Activated naive CD8-positive, alpha-beta T cell treated with anti-CD3 and anti-CD28 coated beads, Interleukin-2, amount 10 ng/mL, durations not matched to agents 7 days and 5 days (primary cell): ENCODE measurements at places on chromosomes 4 and X. TPM values are rescaled to one million over a fixed set of nuclear protein-coding genes. Genes with fewer than 3 reads are reported as not detected.

BBS12 gene
- 2.7 TPM for total RNA-seq

GLRB gene
- not detected for total RNA-seq

NALF2 gene
- total RNA-seq = not detected

PTCHD1 gene
- not detected for total RNA-seq

PGAM4 gene
- total RNA-seq = not detected

GRCh38 chr4:141179474-141180373, 41.0 kb upstream of the ZNF330 start:
- H3K4me1 ChIP-seq = no peaks in the 10 kb centered on the region
- H3K27me3 ChIP-seq = peaks cover 18% of the 10 kb centered on the region

DNA sequence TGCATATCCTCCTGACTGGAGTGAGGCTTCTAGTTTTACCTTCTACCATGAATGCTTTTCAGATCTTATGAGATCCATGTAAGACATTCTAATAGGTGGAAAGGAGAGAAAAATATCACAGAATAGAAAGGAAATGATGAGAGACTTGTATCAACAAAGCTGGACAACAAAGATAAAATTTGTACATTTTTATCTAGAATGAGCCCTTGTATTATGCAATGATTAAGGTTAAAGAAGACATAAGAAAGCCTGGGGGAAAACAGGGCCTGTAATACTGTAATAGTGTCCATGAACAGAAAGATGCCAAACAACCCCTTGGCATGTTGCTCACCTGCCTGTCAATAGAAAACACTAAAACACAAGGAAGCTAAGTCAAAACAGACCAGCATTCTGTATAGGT, 44.2 kb upstream of the SCRG1 start:
- H3K27ac ChIP-seq = no peak overlapping the region
- H3K4me3 ChIP-seq = no peak overlapping the region
- peaks cover 3% of the 10 kb centered on the region for H3K4me1 ChIP-seq
- H3K36me3 ChIP-seq = no peaks in the 10 kb centered on the region

- no peak overlapping the region for H3K4me3 ChIP-seq
- DNase-seq = no peak
- H3K36me3 ChIP-seq = peaks cover 2% of the 10 kb centered on the region
- no peaks in the 10 kb centered on the region for H3K27me3 ChIP-seq
- H3K27ac ChIP-seq = peak overlapping the region; percentile 70
- H3K4me1 ChIP-seq = no peaks in the 10 kb centered on the region
These were observed 49.5 kb downstream of the PHEX start for GRCh38 chrX:22081475-22082092.

DNA sequence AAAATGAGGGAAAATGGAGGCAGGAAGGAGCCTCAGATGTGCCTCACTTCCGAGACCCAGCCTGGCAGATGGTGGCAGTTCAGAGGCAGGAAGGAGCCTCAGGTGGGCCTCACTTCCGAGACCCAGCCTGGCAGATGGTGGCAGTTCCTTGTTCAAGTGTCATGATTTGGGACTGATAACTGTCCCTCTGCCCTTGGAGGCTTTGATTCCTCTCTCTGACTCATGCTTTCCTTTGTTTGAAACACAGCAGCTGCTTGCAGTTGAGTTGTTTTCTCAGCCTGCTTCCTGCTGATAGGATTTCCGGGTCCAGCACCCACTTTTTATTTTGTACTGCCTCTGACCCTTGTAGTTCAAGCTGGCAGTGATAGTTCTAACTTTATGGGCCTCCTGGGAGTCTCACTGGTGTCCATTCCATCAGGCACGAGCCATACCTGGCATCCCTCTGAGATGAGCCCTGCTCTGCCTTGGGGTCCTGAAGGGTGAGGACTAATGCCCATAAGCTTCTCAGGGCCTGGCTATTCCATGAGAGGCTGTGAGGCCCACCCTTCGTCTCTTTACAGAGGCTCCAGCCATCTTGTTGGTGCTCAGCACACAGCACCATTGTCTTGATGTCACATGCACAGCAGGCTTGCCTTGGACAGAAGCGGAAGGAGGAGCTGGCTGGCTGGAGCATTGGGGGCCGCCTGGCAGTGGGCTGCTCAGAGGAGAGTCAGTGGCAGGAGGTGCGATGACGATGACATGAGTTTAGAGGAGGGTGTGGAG, 13.0 kb downstream of the RGS12 start:
- DNase-seq = no peak
- peaks cover 38% of the 10 kb centered on the region for H3K27me3 ChIP-seq
- no peaks in the 10 kb centered on the region for H3K36me3 ChIP-seq
- H3K4me1 ChIP-seq = peaks cover 36% of the 10 kb centered on the region
- no peak overlapping the region for H3K27ac ChIP-seq

DNA sequence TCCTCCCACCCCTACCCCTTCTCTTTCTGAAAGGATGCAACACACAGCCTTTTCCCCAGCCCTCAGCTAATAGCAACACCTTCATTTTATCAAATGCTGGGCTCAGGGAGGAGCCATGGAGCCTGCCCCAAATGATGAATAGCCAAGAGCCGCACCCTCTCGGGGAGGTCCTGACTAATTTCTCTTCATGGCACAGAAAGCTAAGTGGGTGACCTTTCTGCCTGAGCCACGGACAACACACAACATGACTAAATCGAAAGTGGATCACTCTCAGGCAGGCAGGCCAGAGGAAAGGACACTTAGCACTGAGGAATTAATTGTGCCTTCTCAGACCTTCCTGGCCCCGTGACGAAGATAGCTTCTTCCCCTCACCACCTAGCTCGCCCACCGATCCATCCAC, 165.1 kb upstream of the RAI2 start:
- H3K36me3 ChIP-seq = no peaks in the 10 kb centered on the region
- DNase-seq = no peak
- no peak overlapping the region for H3K4me3 ChIP-seq
- peaks cover 2% of the 10 kb centered on the region for H3K27me3 ChIP-seq
- H3K4me1 ChIP-seq = no peaks in the 10 kb centered on the region

GRCh38 chrX:17833954-17834353, 27.1 kb downstream of the RAI2 start:
- no peak overlapping the region for H3K27ac ChIP-seq
- H3K4me3 ChIP-seq = no peak overlapping the region
- no peaks in the 10 kb centered on the region for H3K27me3 ChIP-seq
- no peaks in the 10 kb centered on the region for H3K36me3 ChIP-seq

GRCh38 chr4:161581262-161582230, 582.3 kb downstream of the FSTL5 start:
- H3K27ac ChIP-seq = no peak overlapping the region
- H3K4me1 ChIP-seq = no peaks in the 10 kb centered on the region
- no peaks in the 10 kb centered on the region for H3K36me3 ChIP-seq
- no peaks in the 10 kb centered on the region for H3K27me3 ChIP-seq
- no peak for DNase-seq
- no peak overlapping the region for H3K4me3 ChIP-seq

DNA sequence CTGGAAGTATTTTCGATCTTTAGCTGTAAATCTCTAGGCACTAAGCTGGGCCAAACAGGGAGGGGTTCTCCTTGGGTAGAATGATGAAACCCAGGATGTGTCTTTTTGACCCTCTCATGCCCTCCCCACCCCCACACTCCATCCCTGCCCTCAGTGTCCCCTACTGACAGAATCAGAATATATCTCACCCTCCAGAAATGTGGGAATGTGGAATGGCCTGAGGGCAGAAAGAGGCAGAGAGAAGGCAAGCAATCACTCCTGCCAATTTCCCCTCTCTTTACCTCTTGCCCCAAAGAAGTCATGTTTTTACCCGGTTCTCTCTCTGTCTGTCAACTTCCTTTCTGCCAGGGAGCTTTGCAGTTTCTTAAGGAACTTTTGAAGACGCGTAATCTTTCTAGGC, 34.4 kb downstream of the RAP2C start:
- no peak overlapping the region for H3K27ac ChIP-seq
- H3K27me3 ChIP-seq = no peaks in the 10 kb centered on the region
- DNase-seq = no peak
- no peaks in the 10 kb centered on the region for H3K36me3 ChIP-seq

- no peak overlapping the region for H3K27ac ChIP-seq
- peaks cover 2% of the 10 kb centered on the region for H3K27me3 ChIP-seq
- no peak for DNase-seq
- H3K4me3 ChIP-seq = no peak overlapping the region
- peaks cover 14% of the 10 kb centered on the region for H3K4me1 ChIP-seq
- H3K36me3 ChIP-seq = no peaks in the 10 kb centered on the region
These were observed 195.9 kb upstream of the LDB2 start for GRCh38 chr4:17094159-17094875.

DNA sequence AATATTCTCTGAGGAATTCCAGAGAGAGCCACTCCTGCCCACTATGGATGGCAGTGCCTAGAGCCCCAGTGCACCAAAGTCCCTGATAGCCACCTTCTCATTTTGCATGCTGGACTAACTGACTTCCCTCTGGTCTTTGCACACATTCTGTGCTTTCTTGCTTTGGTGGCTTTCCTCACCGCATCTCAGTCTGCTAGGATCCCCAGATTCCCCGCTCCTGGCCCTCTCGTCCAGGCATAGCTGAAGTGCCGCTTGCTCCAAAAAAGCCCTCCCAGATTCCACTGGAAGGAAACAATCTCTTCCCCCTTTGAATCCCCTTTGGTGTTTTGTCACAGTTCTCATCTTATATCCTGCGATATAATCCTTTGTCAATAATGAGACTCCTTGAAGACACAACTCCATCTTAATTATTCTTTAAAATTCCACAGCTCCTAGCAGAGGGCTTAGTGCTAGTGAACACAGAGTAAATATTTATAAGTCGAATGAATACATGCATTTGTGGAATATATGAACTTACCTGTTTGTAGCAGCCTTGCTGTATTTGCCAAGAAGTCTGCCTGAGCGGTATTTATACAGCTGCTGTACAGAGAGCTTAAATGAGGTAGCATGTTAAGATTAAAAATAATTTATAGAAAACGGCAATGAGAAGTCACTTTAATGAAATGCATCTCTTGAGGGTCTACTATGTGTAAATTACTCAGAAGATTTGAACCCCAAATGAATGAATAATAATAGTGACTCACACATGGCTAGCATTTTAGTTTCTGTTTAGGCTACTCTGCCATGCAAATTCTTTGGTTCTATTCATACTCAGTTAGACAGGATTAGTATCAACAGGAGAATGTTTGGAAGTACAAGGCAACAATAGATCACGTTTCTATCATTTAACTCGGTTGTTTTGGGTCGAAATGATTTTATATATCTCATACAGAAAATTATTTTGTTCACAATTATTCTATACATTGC, 421.9 kb upstream of the TENM3 start:
- H3K36me3 ChIP-seq = no peaks in the 10 kb centered on the region
- no peak overlapping the region for H3K27ac ChIP-seq
- DNase-seq = no peak
- H3K4me3 ChIP-seq = no peak overlapping the region
- H3K27me3 ChIP-seq = no peaks in the 10 kb centered on the region
- no peaks in the 10 kb centered on the region for H3K4me1 ChIP-seq

DNA sequence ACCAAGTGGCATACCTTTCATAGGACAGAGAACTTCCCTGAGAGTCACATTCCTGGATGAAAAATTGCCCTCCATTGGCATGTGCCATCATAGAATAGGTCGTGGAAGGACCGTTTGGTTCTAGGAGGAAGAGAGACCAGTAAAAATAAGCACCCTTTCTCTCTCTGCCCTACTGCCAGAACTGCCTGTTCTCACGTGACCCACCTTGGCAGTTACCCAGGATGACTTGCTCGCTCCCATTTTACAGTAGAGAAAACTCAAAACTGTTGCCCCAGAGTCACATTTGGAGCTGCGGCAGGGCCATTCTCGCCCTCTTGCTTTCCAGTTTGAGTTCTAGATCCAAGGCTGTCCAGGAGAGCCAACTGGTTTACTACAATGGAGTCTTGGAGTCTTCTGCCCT, 1.1 kb upstream of the NLGN3 start:
- peaks cover 13% of the 10 kb centered on the region for H3K4me1 ChIP-seq
- no peak for DNase-seq
- peaks cover 7% of the 10 kb centered on the region for H3K36me3 ChIP-seq
- H3K4me3 ChIP-seq = no peak overlapping the region
- H3K27me3 ChIP-seq = no peaks in the 10 kb centered on the region
- no peak overlapping the region for H3K27ac ChIP-seq

GRCh38 chrX:65406532-65406931, 128.1 kb downstream of the LAS1L start:
- H3K4me3 ChIP-seq = peak overlapping the region; percentile 72
- peaks cover 1% of the 10 kb centered on the region for H3K4me1 ChIP-seq
- peak; percentile 56 for DNase-seq
- no peak overlapping the region for H3K27ac ChIP-seq
- H3K36me3 ChIP-seq = no peaks in the 10 kb centered on the region
- peaks cover 19% of the 10 kb centered on the region for H3K27me3 ChIP-seq

- H3K27ac ChIP-seq = no peak overlapping the region
- no peak overlapping the region for H3K4me3 ChIP-seq
- no peak for DNase-seq
- no peaks in the 10 kb centered on the region for H3K36me3 ChIP-seq
These were observed 451.5 kb upstream of the FAT1 start for GRCh38 chr4:187175197-187175596.

DNA sequence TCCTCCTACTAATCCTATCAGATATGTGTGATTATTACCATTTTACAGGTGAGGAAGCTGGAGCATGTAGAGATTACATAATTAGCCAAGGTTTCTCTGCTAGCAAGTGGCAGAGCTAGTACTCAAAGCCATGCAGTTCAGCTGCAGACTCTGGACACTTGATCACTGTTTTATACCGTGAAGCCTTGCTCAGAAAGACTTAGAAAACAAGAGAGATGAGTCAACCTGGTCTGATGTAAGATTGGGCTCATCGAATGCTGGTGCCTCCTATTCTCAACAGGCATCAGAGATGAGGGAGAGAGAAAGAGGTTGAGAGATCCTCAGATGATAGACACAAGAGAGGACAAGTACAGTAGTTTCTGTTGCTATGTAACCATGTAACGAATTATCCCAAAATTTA, 19.0 kb upstream of the PDE5A start:
- H3K27me3 ChIP-seq = peaks cover 10% of the 10 kb centered on the region
- no peaks in the 10 kb centered on the region for H3K36me3 ChIP-seq
- no peak for DNase-seq
- H3K4me1 ChIP-seq = peaks cover 1% of the 10 kb centered on the region
- H3K4me3 ChIP-seq = no peak overlapping the region

DNA sequence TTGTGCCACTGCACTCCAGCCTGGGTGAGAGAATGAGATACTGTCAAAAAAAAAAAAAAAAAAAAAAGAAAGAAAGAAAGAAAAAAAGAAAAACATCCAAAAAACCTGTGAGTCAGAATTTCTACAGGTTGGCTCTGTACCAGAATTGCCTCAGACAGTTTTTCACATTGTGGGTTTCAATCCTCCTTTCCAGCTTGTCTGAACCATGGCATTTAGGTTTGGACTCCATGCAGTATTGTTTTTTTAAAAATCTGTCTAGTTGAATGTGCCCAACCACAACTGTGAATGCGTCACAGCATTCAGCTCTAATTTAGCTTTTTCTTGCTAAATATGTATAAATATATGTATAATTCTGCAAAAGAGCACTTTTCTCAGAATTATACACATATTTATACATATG, 31.4 kb upstream of the ARSH start:
- no peak for DNase-seq
- no peaks in the 10 kb centered on the region for H3K36me3 ChIP-seq
